ENCODE measurements at places on chromosomes 5 and 9. TPM values are rescaled to one million over a fixed set of nuclear protein-coding genes. Genes with fewer than 3 reads are reported as not detected.

DNA sequence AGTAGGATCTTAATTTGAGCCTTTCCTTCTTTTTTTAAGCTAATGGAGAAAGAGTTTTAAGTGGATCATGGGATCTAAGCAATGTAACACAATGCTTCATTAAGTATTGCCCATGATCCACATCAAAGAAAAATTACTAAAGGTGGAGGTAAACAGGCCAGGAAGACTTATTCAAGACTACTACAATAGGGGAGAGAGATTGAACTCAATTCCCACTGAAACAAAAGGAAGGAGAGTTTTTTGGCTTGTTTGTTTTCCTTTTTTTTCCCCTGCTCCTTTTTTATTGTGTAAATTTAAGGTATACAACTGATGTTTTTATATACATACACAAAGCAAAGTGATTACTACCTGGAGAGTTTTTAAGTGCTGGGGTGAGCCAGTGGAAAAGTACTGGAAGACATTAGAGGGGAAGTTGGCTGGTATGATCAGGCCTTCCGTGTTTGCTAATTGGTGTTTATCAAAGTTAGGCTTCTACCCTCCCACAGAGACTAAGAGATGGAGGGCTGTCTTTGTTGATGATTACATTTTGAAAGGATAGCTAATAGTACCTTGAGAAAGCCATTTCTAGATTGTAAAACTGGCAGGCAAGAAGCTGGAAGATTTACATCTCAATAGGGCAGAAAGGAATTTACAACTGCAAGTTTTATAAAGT lies 262.7 kb downstream of the CHSY3 start:
- DNase-seq, result no peak

GRCh38 chr5:78591972-78592700 lies 56.4 kb downstream of the LHFPL2 start:
- DNase-seq, result no peak

GRCh38 chr9:12368569-12368968 lies 324.6 kb upstream of the TYRP1 start:
- no peak for DNase-seq

Gene ST8SIA4
- 22.8 TPM for total RNA-seq

Gene SOX30
- 0.22 TPM for total RNA-seq

Data from spinal cord (tissue), 10 donors.